NCI-H774 (cell line): ENCODE measurements at places on chromosomes 3 and 15.

DNA sequence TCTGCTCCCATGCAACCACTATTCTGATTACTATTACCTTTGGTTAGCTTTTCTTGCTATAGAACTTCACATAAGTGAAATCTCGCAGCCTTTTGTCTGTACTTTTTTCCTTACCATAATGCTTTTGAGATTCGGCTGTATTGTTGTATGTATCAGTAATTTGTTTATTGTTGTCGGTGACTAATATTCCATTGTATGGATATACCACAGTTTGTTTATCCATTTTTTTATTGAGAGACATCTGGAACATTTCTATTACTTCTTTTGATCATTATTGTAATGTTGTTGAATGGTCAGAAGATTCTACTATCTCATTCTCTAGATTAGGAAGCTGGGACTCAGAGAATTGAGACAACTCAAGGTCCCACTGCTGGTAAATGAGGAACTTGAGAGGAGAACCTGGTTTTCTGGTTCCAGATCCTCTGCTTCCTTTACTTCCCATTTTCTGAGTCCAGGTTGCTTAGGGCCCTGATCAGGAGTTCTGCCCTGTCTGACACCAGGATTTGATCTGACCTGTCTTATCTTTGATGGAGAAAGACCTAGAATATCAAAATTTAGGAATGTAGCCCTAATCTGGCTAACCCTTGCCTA lies 18.2 kb upstream of the SPTSSB start:
- DNase-seq, result no peak

DNA sequence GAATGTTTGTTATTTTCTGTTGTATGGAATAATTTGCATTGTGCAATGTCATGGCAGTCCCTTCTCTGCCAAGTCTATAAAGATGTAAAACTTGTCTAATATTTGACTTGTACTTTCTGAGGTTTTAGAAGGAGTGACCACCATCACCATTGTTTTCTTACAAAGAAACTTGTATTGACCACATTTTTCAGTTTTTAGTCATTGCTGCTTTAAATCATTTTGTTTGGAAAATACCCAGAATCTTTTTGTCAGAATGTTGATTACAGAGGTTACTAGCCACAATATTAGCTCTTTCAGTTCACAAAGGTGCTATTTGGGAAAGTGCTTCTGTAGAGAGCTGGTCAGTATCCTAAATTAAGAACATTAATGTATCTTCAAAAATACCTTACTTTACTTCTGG lies 532.4 kb upstream of the GBE1 start:
- no peak for DNase-seq

DNA sequence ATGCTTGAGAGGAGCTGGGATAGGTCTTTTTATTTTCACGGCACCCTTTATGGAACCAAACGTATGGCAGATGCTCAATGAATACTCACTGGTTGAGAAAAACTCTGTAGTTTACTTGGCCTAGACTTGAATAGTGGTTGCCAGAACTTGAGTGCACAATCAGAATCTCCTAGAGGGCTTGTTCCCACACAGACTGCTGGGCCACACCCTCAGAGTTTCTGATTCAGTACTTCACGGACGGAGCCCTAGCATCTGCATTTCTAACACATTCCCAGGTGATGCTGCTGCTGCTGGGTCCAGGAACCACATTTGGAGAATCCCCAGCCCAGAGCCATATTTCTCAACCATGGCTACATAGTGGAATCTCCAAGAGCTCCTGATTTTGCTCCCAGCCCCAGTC lies 24.6 kb downstream of the CA12 start:
- no peak for DNase-seq

- DNase-seq, result no peak
Observed at GRCh38 chr3:196821806-196822355, 45.8 kb upstream of the SENP5 start.

DNA sequence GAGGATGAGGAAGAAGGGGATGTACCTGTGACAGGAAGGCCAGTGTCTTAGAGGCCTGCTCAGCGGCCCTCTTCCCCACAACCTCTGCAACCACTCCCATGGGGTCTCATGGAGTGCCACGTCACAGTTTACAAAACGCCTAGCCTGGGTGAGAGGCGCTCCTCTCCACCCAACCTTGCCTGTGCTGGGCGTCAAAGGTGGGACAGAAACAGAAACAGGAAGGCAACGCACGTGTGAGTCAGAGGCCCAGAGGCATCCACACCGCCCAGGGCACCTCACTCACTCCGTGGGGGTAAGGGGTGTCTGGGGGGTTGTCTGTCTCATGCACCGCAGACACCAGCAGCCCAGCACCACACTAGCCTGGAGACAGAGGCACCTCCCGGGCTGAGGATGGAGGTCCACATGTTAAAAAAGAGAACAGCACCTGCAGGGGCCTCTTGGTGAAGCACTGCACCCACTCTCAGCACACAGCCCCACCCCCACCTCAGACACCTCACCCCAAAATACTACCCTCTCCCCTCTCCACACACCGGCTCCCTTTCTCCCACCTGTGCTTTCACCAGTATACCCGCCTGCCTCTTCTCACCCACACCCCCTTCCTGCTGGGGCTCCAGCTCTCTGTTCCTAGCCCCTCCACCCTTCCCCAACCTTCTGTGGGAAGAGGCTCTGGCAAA lies 4.7 kb upstream of the CALML4 start:
- DNase-seq, result no peak

DNA sequence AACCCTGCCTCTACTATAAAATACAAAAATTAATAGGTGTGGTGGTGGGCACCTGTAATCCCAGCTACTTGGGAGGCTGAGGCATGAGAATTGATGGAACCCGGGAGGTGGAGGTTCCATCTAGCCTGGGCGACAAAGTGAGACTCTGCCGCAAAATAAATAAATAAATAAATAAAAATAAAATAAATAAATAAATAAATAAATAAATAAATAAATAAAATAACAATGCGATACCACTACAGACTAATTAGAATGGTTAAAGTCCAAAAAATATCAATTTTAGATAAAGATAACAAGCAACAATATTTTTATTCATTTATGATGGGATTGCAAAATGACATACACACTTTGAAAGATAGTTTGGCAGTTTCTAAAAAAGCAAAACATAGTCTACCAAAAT lies 1131.5 kb downstream of the SI start:
- DNase-seq, result no peak

GRCh38 chr15:49040151-49040550 lies 6.1 kb downstream of the SECISBP2L start:
- DNase-seq, result no peak

DNA sequence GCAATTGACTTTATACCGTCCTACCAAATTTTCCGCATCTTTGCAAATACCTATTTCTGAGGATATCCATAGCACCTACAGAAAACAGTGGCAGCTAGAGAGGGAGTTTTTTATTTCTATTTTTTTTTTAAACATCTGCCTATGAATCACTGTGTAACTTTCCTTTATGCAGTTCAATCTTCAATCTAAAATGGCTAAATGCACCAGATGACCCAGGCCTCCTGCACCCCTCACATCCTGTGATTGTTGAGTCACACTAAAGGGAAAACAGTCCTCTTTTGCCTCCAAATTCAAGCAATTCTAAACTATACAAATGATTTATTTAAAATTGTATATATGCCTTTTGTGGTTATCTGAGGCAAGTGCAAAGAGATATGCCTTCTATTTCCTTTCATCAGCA lies 20.1 kb upstream of the BCL6 start:
- no peak for DNase-seq

DNA sequence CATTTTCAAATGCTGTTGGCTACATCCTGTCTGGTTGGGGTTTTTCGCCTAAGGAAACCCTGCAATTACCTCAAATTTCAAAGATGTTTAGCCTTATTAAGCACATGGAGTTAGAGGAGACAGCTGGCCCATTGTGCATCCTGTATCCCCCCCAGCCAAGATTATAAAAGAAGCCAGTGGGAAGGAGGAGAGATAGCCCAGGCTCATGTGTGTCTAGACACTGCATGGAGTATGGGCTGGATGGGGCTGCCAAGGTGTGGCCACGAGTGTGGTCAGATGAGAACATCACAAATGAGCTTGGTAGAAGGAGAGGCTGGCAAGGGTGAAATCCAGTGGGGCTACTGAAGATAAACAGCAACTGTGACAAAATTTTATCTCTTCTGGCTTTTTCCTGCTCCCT lies 270.0 kb upstream of the TBC1D5 start:
- DNase-seq, result no peak

DNA sequence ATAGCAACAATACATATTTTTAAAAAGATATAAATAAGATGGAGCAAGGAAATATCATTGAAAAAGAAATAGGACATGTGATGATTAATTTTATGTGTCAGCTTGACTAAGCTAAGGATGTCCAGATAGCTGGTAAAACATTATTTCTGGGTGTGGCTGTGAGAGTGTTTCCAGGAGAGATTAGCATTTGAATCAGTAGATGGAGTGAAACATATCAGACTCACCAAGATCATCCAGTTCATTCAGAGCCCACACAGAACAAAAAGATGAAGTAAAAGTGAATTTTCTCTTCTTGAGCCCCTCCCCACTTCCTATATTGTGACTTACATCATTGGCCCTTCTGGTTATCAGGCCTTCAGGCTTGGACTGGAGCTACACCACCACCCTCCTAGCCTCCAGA lies 61.6 kb upstream of the TUSC7 start:
- no peak for DNase-seq

DNA sequence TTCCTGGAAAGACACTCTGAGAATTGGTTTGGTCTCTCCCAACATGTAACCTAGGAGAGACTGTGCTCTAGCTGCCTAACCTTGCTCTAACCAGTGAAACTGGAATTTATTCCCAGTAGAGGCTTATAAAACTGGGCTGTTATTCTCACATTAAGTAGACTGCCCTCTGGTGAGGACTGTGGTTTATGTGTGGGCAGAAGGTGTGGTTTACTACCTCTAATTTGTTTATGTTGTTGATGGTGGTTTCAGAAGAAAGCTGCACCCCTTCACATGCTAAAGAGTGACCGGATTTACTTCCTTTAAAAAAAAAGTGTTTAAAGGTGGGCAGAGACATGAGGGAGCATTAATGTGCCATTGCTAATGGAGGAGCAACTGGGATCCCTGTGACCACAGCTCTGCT lies 273.2 kb downstream of the MECOM start:
- no peak for DNase-seq

DNA sequence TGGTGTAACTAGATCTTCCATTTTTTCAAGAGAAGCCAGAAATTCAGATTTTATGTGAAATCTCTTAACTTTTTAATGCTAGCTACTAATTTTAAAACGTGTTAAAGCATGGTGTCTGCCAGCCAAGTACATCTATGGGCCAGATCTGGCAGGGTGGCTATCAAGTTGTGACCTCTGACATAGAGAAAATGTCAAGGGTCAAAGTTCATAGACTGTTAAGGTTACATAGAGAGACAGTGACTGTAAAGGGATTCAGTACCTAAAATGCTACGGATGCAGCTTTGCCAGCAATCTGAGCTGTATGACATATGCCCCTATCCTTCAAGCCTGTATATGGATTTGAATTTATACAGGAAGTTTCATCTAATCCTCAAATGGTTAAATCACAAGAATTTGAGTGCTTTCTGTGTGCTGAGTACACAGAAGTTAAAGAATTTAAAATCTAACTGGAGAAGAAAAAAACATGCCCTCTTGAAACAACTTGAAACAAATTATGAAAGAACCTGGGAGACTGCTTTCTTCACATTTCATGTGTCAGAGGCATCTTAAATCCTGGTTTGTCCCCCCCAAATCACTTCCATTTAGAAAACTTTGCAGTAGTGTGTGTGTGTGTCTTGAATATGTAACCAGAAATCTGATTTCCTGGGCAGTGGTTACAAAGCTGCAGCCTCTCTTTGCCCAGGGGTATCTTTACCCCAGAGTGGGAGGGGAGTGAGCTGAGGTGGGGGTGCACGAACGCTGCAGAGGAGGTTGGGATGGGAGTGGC lies 895 bp upstream of the ARHGAP31 start:
- DNase-seq, result no peak

GRCh38 chr3:115989684-115990421 lies 366.5 kb downstream of the GAP43 start:
- no peak for DNase-seq
